ENCODE measurements at places on chromosomes 7 and 10.

- no peak for DNase-seq
Observed at GRCh38 chr7:124429923-124430322, 335.7 kb downstream of the GPR37 start.

DNA sequence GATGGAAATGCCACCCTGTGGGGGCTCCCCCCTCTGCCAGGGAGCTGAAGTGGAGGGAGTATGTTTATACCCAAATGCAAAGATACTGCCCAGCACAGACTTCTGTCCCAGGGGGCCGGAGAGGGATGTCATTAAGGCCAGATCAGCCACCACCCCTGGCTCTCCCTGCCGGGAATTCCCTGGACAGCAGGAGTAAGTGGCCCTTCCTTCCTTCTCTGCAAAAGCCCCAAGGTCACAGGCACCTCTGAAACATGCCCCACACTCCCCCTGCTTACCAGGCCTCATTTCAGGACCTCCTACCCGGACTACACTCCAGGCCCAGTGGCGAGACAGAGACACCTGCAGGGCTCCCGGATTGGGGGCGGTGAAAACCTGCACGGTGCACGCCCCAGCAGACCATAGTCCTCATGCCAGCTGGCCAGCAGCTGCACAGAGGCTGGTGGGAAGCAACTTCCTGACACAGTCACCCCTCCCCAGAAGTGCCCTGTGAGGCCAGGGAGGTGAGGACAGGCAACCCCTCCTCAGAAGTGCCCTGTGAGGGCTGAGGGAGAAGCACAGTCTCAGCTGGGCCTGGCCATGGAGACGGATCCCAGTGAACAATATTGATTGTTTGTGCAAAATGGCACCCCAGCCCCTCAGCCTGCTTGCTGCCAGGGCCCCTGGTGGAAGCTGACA lies 33.0 kb upstream of the RET start:
- no peak for DNase-seq

- no peak for DNase-seq
Observed at GRCh38 chr10:99224766-99225165, 10.9 kb downstream of the HPSE2 start.

GRCh38 chr10:124279882-124280281 lies 138.8 kb downstream of the OAT start:
- no peak for DNase-seq

DNA sequence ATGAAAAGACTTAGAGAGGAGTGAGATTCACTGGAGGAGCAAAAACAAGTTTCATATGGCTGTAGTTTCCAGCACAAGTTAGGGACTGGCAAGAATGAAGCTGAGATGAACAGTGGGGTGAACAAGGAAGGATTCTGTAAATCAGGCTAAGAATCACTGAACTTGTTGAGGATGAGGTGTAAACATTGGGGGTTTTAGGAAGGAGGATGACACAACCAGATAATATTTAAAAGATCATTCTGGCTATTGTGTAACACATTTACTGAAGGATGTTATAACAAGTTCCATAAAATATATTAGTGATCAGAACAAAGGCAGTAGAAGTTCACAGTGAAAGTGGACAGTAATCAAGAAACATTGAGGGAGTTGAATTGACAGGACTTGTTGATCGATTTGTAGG lies 68.9 kb downstream of the CD36 start:
- no peak for DNase-seq

DNA sequence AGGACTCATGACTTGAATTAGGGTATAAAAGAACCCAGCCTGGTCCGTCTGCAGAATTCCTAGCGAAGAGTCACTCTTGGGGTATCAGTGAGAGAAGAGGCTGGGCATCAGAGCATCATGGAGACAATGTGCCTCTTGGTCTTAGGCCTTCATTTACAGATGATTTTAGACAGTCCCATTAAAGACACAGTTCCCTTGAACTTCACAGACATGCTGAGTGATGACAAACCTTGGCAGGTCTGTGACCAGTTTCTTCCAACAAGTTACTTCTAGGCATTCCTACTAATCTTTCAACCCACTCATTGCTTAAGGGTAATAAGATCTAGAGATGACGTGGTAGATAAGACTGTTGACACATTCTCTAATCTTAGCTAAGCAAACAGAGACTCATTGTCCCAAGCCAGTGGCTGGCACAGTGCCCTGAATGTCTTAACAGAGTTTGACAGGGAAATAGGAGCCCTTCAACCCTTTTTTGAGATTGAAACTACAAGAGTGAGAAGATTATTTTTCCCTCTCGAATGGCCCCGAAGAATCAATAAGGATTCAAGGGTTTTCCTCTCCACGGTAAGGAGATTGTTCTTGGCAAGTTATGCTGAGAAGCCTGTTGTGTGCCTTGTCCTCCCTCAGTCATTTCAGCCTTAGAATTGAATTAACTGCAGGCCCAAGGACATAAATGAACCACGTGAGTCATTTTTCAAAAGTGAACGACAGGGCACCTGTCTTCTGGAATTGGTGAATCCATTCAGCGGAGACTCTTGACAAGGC lies 281.1 kb downstream of the CCDC3 start:
- DNase-seq: peak; percentile 84
